ENCODE measurements at places on chromosomes 5 and 9.

DNA sequence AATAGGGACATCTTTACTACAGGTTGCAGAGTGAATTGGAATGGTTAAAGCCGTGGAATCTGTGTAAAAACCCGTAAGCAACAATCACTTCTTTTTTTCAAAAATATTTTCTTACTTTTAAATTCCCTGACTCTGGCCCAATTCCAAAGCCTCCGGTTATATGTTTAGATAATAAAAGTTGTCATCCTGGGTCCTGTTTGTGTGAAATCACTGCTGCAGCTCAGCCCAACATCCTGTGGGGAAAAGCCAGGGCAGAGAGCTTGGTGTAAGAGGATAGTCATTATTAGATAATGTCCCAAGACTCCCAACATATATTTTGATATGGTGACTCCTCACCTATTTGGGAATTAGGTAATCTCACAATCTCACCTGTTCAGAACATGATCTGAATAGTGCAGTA, 586.0 kb upstream of the BRINP1 start:
- no peak for DNase-seq

DNA sequence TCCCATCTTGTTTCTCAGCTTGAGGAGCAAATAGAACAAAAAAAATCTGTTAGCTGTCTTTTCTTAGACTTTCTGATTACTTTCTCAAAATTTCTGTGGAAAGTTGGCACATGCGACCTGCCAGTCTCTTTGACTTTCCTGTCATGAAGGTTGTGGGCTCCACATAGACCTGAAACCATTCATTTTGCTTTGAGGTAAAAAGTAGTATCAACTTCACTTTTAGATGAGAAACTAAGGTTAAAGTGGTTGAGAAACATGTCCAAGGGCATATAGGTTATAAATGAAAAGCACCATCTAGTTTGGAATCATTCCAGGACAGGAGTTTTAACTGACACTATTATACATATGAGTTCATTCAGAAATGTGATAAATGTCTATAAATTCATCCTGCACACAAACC, 42.7 kb downstream of the ST8SIA4 start:
- DNase-seq: no peak

DNA sequence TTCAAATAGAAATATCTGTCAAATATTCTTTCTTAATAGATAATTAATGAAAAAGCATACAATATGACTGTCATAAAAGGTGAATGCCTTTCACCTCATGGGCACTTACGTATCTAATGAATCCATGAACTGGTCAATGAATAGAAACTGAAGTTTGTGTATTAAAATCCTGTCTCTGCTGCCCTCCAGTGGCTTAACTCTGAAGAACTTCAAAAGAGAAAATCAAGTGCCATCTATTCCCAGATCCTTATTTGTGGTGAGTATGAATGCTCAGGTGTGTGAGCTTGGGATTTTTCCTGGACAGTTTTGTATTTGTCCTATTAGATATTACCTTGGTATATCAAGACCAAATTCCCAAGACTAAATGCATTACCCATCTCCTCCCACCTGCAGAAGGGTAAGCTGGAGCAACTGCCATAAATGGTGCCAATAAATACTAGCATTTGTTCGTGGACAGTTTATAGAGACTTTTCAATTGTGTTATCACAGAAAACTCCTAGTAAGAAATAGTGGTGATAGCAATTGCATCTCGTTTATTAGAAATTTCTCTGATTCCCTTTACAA, 44.0 kb upstream of the SVEP1 start:
- DNase-seq: peak; percentile 24

DNA sequence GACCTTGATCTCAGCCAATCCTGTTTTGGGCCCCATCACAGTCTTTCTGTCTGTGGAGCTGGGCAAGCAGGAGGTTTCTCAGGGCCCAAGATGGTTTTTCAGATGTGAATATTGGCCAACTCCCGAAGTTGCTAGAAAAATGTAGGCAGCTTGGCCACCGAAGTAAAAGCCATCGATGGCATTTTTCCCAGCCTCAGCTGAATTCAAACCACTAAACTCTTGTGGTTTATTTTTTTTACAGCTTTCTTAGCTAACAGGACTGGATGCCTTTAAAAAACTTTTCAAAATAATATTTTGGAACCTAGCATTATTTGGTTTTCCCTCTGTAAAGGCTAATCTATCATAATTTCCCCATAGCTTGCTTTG, 102.5 kb upstream of the ERCC6L2 start:
- no peak for DNase-seq

DNA sequence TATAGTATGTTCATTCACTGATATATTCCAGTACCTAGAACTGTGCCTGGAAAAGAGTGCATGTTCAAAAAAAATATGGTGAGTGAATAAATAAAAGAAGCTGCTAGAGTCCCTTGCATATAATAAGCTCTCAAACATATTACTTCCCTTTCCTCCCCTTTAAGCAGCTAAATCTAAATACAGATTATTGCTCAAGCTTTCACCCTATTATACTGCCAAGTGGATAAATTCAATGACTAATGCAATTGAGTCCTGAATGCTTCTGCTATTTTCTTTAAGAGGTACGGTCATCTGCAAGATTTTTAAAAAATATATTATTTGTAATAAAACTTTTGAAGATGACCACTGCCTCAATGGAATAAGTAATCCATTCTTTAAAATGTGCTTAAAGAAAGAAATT, 248.4 kb downstream of the PLK2 start:
- DNase-seq: no peak

GRCh38 chr5:93330506-93330905, 250.5 kb downstream of the NR2F1-AS1 start:
- no peak for DNase-seq

GRCh38 chr5:167966979-167967378, 324.5 kb upstream of the WWC1 start:
- DNase-seq: no peak

- no peak for DNase-seq
Measured at GRCh38 chr5:29414681-29415080, 1778.8 kb upstream of the CDH6 start.

DNA sequence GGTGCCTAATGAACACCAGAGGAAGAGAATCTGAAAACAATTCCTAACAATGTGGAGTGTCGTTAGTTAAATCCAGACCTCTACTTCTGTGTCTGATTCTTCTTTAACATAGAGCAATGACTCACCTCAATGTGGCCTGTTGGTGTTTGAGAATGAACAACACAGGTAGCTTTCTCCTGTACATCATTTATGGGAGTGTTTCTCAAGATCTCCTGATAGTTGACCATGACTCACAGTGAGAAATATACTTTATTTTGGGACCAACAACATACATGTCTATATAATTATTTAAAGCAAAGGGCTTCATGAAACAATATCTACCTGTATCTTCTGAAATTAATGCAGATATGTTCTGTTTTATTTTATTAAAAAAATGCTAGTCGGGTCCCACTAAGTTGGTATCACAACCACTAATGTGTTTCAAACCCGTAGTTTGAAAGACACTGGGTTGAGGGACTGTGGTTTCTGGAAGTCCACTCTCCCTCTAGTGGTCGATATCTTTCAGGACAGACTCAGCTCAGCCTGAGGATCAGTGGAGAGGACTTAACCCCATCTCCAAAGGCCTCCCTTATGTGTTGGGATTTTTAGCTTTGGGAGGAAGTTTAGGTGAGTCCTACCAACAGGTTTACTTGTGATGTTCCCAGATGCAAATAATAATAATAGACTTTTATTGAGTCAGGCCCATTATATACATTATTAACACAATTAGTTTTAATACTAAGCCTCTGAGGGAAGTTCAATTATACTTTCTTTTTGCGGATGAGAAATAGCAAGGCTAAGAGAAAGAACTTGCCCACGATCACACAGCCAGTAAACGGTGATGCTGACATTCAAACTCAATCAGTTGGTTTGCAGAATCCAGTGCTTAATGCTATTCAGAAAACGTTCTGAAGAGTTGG, 70.0 kb upstream of the KLF9 start:
- DNase-seq: peak; percentile 89

DNA sequence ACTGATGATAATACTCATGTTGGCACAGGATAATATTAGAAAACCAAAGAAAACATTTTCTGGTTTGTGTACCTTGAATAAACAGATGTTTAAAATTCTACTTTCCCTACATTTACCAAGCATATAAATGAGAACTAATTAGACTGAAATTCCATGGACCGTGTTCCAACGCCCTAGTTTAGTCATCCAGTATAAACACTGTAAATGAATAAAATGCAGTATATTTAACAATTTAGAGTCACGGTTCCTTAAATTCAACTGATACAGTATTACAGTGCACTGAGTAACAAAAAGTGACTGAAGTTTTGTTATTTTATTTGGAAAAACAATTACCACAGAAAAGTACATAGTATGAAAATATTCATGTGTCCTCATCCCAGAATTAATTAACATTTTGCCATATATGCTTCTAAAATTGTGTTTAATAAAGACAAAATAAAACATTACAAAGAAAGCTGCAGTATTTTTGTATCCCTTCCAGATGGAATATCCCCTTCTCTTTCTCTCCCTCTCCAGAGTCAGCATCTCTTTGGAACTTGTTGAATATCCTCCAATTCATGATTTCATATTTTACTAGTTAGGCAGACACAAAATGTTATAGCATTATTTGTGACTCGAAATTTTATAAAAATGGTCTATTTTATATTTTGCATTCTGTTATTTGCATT, 112.5 kb downstream of the HMHB1 start:
- no peak for DNase-seq

DNA sequence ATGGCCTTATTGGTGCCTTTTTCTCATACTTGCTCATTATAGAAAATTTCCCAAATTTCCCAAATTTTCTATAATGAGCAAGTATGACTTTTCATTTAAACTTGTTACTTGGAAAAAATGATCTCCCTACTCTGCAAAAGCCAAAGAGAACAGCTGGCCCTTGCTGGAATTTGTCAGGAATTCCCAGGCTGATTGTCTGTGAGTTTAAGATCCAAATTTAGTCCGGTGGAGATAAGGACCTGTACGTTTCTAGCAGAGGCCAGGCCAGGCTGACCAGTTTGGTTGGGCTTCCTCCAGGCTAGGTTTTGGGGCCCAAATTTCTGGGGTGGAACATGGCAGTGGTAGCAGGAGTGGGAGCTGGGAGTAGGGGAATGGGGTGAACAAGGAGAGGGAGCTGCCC, 51.9 kb downstream of the NEURL1B start:
- no peak for DNase-seq

DNA sequence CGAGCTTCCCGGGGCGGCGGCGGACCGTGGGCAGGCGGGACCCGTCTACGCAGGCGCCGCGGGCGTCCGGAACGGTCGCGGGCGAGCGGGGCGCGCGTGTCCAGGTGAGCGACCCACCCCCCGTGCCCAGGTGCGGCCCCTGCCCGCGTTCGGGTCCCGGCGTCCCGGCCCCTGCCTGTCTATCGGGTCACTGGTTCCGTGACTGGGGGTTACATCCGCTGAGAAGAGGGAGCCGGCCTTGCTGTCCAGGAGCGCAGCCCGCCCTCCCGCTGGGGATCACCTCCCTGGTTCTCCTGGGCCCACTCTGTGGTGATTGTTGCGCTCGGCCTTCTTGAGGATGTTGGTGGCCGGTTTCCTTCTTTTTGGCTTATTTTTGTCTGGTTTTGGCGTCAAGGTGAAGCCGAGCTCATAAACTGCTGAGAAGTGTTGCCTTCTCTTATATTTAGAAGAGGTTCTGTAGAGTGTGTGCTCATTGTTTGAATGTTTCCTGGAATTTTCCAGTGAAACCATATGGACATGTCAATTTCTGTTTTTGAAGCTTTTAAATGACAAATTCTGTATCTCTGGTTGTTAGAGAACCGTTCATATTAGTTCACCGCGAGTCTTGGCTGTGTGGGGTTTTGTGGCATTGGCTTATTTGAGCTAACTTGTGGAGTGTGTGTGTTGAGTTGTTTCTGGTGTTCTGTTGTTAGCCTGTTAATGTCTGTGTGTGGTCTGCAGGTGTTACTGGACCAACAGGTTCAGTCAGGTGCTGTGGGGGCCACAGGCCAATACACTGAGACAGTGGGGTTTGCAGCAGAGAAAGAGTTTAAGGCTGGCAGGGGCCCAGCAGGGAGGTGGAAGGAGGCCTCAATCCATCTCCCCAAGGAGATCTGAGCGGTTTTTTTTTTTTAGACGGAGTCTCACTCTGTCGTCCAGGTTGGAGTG, 621 bp downstream of the CEP72 start:
- peak; percentile 68 for DNase-seq

DNA sequence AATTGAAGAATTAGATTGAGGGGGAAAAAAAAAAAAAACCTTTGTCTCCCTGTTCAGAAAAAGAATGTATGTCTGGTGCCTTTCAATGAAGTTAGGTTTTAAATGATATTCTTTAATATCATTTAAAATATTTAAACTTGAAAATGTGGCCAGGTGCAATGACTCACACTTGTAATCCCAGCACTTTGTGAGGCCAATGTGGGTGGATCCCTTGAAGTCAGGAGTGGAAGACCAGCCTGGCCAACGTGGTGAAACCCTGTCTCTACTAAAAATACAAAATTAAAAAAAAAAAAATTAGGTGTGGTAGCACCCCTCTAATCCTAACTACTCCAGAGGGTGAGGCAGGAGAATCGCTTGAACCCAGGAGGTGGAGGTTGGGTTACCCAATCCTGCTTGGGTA, 111.1 kb upstream of the RASA1 start:
- DNase-seq: no peak

DNA sequence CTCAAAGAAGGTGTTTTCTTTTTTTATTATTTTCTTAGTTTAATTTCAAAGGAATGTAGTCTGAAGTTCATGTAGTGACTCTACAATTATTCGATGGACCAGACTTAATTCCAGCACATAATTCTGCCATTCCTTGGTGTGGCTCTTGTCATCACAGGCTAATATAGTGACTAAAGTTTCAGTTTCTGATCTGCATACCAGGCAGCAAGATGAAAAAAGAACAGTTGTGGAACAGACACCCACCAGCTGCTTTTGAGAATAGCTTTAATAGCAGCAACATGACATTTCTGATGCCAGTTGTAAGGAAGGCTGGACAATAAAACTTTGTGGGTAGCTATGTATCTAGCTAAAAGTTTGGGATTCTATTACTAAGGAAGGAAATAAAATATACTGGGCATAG, 676.3 kb upstream of the GRAMD2B start:
- no peak for DNase-seq

- DNase-seq: no peak
Measured at GRCh38 chr5:172505403-172505759, 51.1 kb upstream of the SH3PXD2B start.

- no peak for DNase-seq
Measured at GRCh38 chr9:109826559-109826958, 46.6 kb downstream of the PALM2AKAP2 start.

GRCh38 chr5:61964201-61964600, 341.8 kb upstream of the KIF2A start:
- no peak for DNase-seq

- no peak for DNase-seq
Measured at GRCh38 chr5:102453716-102454115, 45.1 kb downstream of the SLCO6A1 start.

DNA sequence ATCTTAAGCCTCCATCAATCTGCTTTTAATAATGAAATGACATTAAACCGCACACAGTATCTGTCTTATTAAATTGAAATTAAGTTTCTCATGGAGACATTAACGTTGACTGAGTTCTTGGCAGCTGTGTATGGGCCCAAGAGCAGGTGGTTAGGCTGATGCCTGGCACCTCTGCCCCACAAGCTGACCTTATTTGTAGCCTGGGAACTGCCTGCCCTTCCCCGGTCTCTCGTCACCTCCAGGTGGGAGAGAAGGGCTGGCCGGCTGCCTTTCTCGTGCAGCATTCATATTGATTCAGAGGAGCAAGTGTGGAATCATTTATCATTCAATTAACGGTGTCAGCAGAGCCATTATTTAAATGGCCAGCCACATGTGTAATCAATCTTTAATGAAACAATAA, 53.0 kb upstream of the FCN1 start:
- no peak for DNase-seq

Measured in H54 (cell line).